AG04449 (cell line): ENCODE measurements at places on chromosomes 5 and 9.

GRCh38 chr5:103247118-103247517 lies 11.4 kb upstream of the MACIR start:
- DNase-seq, result no peak

- no peak for DNase-seq
Observed at GRCh38 chr5:180847026-180847425, 14.1 kb downstream of the ZFP62 start.

- DNase-seq, result no peak
Observed at GRCh38 chr5:144487207-144487606, 316.5 kb downstream of the KCTD16 start.

DNA sequence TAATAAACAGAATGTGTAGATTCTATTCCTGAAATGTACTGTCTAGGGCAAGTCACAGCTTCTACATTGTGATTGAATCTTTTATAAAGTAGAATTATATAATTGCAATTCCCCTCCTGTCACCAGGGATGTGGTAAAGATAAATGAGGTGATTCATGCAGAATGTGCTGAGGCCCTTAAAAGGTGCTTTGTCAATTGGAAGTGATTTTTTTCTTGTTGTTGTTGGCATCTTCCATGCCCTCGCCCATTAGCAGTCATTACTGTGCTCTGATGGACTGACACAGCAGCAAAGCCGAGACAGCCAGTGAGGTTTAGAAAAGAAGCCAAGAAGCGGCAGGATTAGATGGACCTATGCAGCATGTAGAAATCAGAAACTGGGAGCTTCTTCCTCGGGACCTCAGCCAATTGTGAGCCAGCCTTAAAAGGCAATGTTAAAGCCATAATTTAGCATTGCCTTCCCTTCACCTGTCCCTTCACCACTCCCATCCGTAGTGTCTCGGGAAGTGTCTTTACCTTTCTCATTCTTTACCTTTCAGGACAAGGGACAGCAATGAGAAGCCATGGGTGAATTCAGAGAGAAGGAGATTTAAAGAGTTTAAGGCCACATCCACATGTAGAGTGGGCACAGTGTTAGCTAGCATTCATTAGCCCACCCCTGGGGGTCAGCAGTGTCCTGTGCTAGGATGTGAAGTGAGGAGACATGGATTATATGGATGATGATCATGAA lies 257.8 kb downstream of the PLK2 start:
- no peak for DNase-seq

DNA sequence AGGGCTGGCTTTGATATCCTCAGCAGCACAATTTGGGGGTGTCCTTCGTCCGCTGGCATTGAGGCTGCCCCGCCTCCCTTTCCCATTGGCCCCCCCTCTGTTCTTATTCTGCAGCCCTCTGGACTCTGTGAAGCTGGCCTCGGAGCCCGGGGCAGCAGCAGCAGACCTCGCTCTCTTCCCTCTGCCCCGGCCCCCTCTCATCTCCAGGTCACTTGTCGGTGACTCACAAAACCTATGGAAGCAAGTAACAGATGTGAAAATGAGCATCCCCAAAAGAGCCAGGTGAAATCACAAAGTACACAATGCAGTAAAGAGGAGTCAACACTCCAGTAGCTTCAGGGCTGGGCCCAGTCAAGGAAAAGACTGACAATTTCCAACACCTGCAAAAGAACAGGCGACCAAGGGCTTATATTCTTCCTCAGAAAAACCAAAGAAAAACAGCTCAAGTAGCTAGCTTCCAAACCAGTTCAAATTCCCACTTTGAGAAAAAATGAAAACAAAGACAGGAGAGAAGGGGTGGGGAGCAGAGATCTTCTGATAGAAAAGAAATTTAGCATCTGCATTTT lies 97.5 kb downstream of the ZNF608 start:
- DNase-seq, result no peak

GRCh38 chr5:151171529-151171928 lies 13.9 kb upstream of the ANXA6 start:
- no peak for DNase-seq

GRCh38 chr5:57258052-57258451 lies 84.2 kb downstream of the GPBP1 start:
- DNase-seq, result no peak

- no peak for DNase-seq
Observed at GRCh38 chr5:145245354-145245753, 589.8 kb downstream of the PRELID2 start.

- DNase-seq, result no peak
Observed at GRCh38 chr5:34914671-34915138, 599 bp downstream of the RAD1 start.

DNA sequence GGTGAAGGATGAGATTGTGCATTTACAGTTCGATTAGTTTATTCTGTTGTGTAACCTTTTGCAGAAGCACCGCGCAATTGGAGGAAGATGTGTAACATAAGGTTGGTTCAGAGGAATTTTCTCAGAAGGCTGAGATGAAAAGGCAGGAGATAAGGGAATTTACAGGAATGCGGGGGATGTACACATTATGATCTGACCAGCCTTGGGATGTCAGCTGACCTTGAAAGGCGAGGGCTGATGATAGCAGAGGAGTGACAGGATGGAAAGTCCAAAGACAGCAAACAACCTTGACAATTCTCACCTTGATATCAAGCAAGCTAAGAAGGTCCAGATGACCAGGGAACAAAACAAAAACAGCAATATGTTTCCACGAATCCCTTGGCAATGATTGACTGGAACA lies 88.8 kb downstream of the OTULIN start:
- DNase-seq, result no peak
